ENCODE measurements at places on chromosomes 12 and 14. TPM values are rescaled to one million over a fixed set of nuclear protein-coding genes. Genes with fewer than 3 reads are reported as not detected.
A peak's percentile ranks its signal among the peaks of the same experiment; 100 is the strongest.

Gene GNG2
- 39.0 TPM for polyA plus RNA-seq

DNA sequence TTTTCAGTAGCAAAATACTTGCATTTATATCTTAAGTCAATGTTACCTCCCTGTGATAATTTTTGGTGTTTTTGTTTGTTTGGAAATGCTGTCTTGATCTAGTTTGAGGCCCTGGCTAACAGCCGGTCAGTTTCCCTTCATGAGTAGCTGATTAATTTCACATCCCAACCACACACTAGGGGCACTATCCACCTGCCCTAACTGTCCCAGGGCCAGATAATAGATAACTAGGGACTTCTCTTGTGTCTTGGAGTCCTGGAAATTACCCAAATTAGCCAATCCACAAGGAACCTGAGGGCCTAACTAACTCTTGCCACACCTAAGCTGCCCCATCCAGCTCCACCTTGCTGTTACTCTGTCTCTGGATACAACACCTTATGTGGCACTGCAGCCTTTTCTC is 399.9 kb downstream of the FOXG1 start:
- DNase-seq = no peak

DNA sequence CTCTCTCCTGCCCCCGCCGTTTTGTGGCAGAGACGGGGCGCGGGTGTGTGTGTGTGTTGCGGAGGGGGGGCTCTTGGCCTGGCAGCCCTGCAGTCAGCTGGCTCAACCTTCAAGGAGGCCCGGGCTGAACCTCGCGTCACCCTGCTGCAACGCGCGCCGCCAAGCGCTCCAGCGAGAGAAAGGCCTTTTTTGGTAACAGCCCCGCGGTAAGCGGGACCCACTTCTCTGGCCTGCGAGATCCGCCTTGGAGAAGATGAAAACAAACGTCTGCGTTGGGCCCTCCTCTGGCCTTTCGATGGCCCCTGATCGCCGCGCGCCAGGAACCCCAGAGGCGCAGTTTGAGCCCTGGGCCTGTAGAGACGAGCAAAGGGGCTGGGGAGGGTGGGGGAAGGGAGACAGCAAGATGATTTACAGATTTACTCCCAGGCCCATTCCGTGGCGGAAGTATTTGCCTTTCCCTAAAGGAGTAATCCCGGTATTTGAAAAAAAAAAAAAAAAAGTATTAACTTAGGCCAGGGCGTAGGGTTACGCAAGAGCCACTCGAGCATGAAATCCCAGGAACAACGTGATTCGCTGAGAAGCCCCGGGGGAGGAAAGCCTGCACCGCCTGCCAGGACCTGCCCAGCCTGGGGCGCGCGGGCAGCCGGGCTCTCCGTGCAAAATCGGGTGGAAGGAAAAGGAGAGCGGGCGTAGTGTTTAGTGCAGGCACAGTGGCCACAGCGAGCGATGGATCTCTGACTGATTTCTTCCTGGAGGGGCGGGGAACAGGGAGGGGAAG is 4.5 kb upstream of the IRF2BPL start:
- DNase-seq = peak; percentile 90

DNA sequence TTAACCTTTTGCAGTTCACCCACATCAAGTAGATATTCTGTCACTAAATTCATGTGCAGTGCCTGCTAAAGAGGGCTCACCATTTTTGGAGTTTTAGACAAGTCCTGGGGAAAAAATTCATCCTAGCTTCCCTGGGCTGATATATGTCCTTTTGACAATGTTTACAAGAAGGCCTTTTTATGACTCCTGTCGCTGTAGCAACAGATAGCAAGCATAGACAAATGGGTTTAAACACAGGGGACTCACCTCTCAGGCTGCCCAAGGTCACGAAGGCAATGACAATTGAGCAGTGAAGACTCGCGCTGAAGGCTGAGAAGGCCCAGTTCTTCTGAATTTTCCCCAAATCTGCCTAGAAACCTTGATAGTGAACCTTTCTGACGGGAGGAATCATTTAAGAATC is 150.7 kb upstream of the CPM start:
- DNase-seq = no peak

GRCh38 chr12:113252494-113252893 is 31.2 kb downstream of the TPCN1 start:
- no peak for DNase-seq

DNA sequence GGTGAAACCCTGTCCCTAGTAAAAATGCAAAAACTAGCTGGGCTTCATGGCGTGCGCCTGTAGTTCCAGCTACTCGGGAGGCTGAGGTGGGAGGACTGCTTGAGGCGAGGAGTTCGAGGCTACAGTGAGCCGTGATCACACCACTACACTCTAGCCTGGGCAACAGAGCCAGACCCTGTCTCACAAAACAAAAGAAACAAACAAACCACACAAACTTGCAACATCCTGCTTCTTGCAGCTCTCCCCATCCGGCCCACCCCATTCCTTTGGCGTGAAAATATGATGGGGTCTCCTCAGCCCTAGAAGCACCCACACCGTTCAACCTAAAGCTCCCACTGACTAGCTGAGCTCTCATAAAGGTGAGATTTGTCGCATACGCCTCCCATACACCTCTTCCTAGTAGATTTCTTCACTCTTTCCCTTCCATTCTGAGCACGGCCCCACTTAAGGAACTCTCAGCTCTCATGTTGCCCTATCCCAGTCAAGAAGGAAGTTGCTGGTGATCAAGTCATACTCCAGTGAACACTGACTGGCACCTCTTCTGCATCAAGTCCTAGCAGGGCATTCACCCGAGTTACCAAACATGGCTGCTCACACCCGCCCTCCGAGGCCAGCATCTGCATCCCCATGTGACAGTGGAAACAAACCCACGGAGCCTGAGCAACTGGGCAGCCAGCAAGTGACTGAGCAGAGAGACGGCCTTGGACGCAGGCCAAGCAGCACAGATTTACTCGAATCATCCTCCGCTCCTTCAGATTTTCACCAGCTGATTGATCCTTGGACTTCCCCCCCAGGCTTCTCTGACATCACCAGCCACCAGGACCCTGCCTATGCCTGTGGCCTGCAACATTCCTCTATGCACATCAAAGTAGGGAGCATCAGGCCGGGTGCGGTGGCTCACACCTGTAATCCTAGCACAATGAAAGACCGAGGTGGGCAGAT is 18.9 kb upstream of the CD27 start:
- no peak for DNase-seq

Gene MYH7
- 525 TPM for polyA plus RNA-seq

DNA sequence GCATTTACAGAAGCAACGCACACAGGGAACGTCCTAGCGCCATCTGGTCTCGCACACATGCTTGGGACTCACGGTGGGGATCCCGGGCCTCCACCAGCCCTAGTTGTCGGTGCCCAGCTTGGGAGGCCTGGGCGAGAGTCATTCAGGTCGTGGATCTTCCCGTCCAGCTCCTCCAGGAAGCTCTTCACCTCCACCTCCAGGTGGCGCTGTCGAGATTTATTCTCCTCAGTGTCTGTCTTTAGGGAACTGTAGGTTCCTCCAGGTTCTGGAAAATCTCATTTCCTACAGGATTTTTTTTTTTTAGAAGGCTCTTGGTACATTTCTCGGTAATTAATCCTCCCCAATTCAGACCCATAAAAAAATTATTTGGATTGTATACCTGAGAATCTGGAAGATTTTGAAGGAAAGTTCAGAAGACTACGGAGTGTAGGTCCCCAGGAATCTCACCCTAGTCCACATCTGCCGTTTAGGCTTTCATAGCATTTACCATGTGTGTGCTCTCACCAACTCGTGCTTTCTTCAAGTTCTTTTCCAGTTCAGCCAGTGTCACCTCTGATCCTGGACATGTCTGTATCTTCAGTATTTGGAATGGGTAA is 910.0 kb downstream of the TMEM121 start:
- DNase-seq = no peak

GRCh38 chr12:24551163-24551786 is 397.6 kb downstream of the BCAT1 start:
- DNase-seq = no peak

DNA sequence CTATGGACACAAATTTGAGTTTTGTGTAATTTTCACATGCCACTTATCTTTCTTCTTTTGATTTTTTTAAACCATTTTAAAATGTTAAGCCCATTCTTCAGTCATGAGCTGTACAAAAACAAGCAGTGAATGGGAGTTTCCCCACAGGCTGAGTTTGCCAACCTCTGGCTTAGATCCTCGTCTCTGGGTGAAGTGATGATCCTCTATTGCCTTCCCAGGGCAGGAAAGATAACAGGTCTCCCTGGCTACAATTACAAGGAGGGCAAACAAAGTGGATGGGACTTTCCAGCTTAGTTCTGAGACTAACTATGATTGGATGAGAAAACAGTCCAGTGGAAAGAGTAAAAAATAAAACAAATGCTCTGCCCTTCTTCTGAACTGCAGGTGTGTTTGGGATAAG is 203.7 kb downstream of the SPTSSA start:
- no peak for DNase-seq

GRCh38 chr12:81450920-81451739 is 308.0 kb downstream of the PPFIA2 start:
- DNase-seq = peak; percentile 11

- DNase-seq = no peak
Observed at GRCh38 chr14:64421166-64421565, 33.0 kb downstream of the MTHFD1 start.

Gene TMEM52B
- 0.23 TPM for polyA plus RNA-seq

Gene SPTB
- 215 TPM for polyA plus RNA-seq

DNA sequence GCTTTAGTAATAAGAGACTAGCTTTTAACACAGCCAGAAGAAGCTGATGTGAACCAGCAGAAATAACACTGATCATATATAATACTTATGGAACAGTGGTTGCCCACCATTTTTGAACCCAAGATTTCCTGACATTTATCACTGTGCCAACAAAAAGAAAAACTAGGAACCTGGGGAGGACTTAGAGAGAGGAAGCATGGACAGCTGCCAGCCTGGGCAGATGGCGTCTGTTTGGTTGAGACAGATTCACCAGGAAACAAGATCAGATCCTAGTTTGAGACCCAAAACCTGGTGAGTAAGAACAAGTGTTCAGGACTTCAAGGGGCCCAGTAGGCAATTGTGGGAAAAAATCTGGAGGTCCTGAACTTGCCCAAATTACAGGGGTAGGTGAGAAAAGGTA is 95.3 kb downstream of the BICD1 start:
- peak; percentile 16 for DNase-seq

Gene EID3
- polyA plus RNA-seq = 1.6 TPM

- no peak for DNase-seq
Observed at GRCh38 chr12:72388322-72388721, 116.2 kb downstream of the TRHDE start.

Gene INHBE
- polyA plus RNA-seq = 0.90 TPM

All from hindlimb muscle (tissue), 1 donor.